Ammon's horn (tissue), 1 donor: ENCODE measurements at places on chromosomes 12 and 14.

- peak; percentile 48 for DNase-seq
Observed at GRCh38 chr12:118060301-118061010, 523 bp downstream of the WSB2 start.

- no peak for DNase-seq
Observed at GRCh38 chr12:109689426-109689825, 24.2 kb upstream of the FAM222A start.

DNA sequence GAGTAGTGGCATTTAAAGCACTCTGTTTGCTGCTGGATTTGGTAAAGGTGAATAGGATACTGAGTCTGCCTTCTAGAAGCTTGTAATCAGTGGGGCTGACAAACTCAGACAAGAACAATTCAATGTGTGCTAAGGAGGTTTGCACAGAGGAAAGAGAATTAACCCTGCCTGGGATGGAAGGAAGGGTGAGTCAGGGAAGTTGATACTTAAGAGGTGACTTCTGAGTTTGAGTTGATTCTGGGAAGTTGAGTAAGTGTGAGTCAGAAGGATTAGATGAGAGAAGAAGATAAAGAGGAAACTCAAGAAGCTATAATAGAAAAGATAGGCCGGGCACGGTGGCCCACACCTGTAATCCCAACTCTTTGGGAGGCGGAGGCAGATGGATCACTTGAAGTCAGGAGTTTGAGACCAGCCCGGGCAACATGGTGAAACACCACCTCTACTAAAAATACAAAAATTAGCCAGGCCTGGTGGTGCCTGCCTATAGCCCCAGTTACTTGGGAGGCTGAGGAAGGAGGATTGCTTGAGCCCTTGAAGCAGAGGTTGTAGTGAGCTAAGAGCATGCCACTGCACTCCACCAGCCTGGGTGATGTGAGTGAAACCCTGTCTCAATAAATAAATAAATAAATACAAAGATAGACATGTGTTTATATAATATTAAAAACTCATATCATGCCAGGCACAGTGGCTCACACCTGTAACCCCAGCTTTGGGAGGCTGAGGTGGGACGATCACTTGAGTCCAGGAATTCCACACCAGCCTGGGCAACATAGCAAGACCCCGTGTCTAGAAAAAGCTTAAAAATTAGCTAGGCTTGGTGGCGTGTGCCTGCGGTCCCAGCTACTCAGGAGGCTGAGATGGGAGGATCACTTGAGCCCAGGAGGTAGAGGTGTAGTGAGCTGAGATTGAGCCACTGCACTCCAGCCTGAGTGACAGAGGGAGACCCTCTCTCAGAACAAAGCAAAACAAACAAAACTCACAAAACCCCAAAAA is 126.8 kb upstream of the CPM start:
- DNase-seq = no peak

DNA sequence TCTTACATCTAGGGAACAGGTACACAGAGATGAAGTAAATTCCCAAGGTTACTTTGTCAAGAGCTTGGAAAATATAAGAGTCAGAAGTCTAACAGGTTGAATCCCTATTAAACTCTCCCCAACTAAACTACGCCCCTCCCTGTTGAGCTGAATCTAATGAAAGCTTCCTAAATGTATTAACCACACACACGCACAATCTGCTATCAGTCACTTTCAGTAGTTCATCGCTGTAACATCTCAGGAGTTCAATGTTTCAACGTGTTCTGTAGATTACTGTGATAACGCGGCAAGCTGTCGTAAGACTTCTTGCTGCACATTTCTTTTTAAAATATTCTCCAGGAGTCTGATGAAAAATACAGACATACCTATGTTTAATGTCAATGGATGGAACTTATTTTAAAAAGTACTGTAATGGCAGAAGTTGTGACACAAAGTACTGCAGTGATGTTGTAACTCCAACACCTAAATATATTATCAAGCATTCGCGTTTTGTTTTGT is 612 bp upstream of the SLC25A3 start:
- DNase-seq = no peak

- no peak for DNase-seq
Observed at GRCh38 chr14:62684376-62684775, 360.9 kb downstream of the KCNH5 start.

- no peak for DNase-seq
Observed at GRCh38 chr14:26794731-26795130, 196.9 kb upstream of the NOVA1 start.

DNA sequence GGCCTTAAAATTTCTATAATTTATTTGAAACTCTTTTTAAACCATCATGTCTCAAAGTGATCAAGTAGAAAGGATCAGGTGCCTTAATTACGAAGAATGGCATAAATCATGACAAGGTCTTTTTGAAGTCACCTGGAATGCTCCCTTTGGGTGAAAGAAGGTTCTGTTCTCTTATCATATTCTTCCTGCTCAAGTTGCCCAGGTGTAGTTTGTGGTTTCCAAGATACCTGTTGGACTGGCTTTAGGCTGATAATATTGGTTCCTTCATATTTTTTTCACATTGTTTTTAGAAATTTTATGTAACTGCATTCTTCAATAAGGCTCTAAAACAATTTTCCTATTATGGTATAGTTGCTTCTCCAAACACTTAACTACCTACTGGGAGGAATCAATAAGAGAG is 29.2 kb downstream of the RASSF3 start:
- DNase-seq = no peak

- DNase-seq = no peak
Observed at GRCh38 chr12:124172636-124173035, 122.3 kb upstream of the RFLNA start.
